ENCODE measurements at places on chromosomes 7 and 10.

DNA sequence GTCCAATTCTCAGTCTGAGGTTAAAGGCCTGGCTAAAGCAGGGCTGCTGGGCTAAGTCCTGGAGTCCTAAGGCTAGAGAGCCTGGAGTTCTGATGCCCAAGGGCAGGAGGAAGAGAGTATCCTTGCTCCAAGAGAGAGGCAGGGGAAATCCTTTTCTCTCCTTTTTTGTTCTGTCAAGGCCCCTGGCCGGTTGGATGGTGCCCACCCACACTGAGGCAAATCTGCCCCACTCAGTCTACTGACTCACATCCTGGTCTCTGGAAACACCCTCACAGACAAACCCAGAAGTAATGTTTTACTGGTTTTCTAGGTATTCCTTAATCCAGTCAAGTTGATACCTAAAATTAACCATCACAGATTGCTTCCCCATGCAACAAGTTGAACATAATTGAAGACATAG, 23.0 kb downstream of the ZNF518A start:
- DNase-seq, result no peak

- no peak for DNase-seq
These were observed 7.8 kb upstream of the HERC4 start for GRCh38 chr10:68082872-68083271.

DNA sequence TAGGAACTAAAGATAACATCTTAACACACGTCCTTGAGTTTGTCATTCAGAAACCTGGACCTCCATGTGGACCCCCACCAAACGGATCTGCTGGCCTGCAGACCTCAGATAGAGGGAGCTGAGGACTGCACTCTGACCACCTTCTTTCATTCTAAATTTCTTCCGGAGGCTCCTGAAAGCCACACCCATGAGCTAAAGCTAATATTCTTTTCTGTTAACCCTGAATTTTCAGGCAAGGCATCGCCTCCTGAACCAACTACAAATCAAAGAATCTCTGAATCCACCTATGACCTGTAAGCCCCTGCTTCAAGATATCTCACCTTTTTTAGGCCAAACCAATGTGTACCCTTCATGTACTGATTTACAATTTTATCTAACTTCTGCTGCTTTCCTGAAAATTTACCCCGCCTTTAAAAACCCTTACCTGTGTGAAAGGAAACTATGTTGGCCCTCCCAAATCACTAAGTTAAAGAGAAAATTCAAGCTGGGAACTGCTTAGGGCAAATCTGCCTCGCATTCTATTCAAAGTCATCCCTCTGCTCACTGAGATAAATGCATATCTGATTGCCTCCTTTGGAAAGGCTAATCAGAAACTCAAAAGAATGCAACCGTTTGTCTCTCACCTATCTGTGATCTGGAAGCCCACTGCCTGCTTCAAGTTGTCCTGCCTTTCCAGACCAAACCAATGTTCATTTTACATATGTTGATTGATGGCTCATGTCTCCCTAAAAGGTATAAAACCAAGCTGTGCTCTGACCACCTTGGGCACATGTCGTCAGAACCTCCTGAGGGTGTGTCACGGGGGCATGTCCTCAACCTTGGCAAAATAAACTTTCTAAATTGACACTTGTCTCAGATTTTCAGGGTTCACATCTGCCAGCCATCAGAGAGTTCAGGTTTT, 7.7 kb upstream of the MSMB start:
- no peak for DNase-seq

GRCh38 chr10:121580276-121581116, 17.7 kb downstream of the FGFR2 start:
- no peak for DNase-seq

DNA sequence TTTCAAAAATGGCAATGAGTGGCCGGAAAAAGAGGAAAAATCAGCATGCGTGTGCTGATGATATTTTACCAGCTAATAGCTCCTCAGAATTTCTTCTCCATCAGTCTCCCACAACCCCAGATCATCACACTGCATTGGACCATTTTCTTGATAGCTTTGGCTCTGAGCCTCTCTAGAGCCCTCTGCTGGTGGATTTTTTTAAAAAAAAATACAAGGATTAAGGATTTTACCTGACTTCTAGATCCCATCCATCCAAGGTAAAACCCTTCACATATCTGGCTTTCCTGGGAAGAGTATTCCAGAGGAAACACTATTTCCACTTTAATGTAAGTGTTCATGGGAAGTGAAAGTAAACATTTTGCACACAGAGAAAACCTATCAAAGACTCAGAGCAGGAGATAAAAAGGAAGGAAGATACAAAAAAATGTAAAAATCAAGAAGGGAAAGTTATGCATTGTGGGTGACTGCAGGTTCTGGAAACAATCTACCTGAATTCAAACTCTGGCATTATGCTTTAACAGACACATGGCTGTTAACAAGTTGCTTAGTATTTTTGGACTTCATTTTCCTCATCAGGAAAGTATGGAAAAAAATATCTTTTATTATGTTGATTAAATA, 380.9 kb downstream of the LRRTM3 start:
- no peak for DNase-seq

- no peak for DNase-seq
These were observed 59.7 kb downstream of the ZNF467 start for GRCh38 chr7:149713731-149714068.

- no peak for DNase-seq
These were observed 799.5 kb downstream of the LRMDA start for GRCh38 chr10:76230921-76231285.

- no peak for DNase-seq
These were observed 119.4 kb downstream of the PTPRN2 start for GRCh38 chr7:158468181-158468580.

DNA sequence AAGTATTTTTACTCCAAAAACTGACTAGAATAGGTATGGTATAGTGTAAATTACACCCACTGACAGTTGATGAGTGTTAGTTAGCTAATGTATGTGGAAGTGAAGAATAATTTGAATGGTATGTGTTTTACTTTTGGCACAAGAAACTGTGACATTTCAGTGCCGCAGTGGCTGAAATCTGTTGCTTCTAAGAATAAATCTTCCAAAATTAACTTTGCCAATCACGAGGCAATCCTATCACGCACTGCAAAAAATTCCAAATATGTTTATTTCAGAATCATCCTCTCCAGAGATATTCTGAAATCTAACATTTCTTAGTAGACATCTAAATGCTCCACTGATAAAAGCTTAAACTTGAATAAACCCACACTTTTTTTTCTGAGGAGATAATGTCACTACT, 61.2 kb downstream of the PCLO start:
- DNase-seq, result no peak

- no peak for DNase-seq
These were observed 294.2 kb downstream of the IPMK start for GRCh38 chr10:57973451-57973850.

DNA sequence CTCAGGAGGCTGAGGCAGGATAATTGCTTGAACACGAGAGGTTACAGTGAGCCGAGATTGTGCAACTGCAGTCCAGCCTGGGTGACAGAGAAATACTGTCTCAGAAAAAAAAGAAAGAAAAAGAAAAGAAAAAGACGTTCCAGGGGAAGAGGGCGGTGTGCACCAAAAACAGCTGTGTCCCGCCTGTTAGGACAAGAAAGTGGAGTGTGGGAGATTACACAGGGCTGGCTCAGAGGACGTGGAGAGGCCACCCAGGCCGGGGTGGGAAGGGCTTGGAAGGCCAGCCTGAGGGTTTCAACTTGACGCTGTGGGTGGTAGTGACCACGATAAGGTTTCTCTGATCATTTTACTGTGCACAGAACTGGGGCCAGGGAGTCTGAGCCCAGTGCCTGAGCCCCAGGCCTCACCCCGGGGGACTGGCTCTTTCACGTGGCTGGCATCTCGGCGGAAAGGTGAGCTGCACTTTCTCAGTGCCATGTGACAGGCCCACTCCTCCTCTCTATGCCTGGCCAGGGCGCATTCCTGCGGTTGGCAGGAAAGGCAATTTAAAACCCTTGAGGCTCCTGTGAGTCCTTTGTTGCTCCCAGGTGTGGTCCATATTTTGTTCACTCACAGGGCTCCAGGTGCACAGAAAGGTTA, 13.9 kb downstream of the RHBDD2 start:
- DNase-seq, result no peak

- DNase-seq, result no peak
These were observed 30.8 kb upstream of the EMX2 start for GRCh38 chr10:117511601-117512390.

- no peak for DNase-seq
These were observed 38.4 kb downstream of the IL2RA start for GRCh38 chr10:6023661-6024333.

- DNase-seq, result no peak
These were observed 874 bp downstream of the BAIAP2L1 start for GRCh38 chr7:98399890-98400541.

DNA sequence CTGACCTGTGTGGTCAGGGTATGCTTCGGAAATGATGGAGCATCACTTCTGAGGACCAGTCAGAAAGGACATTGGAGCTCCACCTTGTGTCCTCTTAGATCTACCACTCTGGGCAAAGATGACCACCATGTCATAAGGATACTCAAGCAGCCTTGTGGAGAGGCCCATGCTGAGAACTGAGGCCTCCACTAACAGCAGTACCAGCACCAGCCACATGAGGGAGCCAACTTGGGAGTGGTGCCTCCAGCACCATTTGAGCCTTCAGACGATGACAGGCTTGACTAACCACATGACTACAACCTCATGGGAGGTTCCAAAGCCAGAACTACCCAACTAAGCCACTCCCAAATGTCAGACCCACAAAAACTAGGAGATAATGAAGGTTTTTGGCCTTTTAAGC, 116.0 kb downstream of the NPTX2 start:
- DNase-seq, result no peak

DNA sequence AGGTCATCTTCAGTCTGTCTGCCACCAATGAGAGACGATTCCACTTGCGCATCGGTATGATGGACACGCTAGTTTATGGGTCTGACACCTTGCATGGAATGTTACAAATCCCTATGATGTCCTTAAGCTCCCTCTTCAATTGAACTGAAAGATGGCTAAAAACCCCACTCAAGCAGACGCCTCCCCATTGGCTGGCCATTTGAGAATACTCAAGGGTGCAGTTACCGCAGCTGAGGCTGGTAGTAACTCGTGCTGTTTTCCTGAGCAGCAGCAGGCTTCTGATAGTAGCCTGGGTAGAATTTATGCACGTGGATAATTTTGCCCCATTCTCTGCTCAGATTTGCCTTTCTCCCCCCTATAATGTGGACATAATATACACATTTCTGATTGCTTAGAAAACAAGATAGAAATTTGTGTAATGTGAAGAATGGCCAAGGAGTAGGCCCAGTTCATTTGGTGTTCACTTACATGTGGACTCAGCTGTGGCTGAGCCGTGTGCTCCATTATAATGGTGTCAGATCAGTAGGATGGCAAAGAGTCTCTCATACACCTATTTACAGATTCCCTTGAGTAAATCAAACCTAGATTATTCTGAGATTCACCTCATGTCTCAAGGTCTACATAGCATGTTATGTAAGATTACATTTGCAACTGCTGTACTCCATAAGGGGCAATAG, 142.8 kb downstream of the HIBADH start:
- no peak for DNase-seq

DNA sequence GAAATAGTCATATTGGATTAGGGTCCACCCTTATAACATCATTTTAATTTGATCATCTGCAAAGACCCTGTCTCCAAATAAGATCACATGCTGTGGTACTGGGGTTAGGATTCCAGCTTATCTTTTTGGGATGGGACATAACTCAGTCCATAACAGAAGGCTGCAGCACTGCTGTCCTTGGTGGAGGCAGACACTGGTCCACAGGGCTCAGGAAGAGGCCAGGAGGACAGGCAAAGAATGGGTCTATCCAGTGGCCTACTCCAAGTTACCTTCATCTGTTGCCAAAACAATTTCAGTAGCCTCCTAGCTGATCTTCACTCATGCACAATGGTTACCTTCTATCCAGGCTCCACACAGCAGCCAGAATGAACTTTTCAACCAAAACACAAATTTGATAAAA, 387.0 kb downstream of the GRID1 start:
- DNase-seq, result no peak

GRCh38 chr10:122359621-122360020, 14.9 kb upstream of the PLEKHA1 start:
- no peak for DNase-seq
